ENCODE measurements at places on chromosomes 5 and 9.

- no peak for DNase-seq
Measured at GRCh38 chr5:119274030-119274766, 81.6 kb upstream of the TNFAIP8 start.

GRCh38 chr5:149363358-149363757 lies 5.5 kb downstream of the PCYOX1L start:
- DNase-seq = no peak

DNA sequence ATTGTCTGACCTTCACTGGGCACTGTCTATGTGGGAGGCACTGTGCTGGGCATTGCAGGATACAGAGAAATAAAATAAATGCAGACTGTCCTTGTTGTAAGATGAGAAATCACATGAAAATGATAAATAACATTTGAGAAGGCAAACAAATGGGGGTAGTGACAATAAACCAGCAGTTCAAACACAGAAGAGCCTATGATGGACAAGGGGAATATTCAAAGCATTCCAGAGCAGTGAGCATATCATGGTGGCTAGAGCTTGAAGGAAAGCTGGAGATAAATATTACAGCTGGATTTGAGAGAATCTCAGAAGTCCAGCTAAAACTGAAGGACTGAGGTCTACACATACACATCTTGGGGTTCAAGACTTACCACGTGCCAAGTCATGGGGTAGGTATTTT lies 209.9 kb downstream of the ASTN2 start:
- no peak for DNase-seq

DNA sequence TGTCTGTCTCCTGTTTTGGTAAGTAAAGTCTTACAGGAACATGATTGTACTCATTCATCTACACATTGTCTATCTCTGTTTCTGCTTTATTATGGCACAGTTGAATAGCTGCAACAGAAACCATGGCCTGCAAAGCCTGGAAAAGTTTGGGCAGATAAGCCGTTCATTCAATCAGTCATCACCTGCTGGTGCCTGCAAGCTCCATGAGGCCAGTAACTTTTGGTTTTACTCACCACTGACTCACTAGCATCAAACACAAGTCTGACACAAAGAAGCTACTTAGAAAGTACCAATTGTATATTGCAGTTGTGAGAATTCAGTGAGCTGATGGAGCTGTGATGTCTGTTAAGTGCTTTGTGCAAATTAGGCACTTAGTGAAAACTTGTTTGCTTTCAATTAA lies 373.6 kb upstream of the SGCD start:
- no peak for DNase-seq

DNA sequence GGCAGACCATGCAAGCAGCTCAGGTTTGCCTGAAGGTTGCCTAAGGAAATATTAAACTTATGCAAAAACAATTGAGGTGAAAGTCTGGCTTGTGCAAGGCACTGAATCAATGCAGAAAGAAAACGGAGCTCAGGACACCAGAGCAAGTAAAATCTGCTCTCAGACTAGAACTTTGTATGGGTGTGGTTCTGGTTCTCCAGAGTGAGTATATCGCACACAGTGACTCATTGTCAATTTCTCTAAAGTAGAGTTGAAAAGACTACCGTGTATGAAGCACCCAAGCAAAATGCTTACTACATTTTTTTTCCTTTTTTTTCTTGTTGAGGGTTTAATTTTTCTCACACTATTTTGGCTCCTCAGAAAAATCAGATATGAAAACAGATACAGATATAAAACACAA lies 650.3 kb upstream of the CDH10 start:
- DNase-seq = no peak

DNA sequence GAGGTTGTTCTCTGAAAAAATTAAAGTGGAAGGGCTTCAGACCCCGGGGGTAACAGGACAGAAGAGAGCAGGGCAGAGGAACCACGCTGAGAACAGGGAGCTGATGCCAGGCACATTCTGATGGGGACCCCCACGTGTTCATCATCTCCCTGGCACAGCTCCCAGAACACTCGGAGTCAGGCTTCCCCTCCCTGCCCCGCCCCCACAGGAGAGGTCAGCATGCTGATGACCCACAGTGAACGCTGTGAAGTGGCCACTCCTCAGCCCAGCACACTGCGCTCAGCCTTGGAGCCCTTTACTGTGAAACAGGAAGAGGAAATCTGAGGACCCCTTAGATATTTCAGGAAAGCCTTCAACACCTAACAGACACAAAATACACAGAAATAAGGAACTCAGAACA lies 16.4 kb downstream of the RETREG1 start:
- DNase-seq = no peak

GRCh38 chr5:175354964-175355363 lies 89.0 kb downstream of the DRD1 start:
- no peak for DNase-seq

DNA sequence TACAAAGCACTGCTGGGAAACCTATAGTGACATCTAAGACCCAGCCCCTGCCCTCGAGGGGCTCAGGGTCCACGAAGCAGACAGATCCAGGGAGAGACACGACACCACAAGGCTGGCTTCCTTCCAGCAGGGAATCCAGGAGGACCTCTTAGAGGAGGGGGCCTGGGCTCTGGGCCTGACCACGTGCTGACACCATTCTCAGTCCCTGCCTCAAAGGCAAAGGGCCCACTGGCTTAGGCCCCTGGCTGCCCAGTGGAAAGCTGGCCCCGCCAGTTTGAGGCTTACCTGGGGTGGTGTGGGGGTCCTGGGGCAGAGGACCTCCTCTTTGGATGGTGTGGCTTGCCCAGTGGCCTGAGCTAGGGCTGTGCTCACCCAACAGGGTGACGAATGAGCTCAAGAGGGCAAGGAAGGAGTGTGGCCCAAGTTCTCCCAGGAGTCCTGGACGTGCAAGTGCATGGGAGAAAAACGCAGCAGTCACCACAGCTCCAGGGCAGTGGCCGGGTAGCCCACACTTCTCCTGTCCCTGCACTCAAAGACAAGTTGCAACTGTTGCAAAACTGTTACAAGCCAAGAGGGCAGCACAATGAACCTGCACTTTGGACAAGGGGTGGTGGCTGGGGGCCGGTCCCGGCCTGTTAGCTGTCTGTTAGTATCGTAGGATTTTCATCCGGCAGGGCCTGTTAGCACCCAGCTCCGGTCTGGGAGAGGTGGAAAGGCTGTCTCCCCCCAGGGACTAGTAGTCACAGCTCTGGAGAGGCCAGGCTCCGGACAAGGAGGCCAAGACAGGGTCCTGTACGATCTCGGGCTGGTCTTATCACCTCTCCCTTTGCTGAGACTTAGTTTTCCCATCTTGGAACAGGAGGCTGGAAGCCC lies 1.5 kb upstream of the SARDH start:
- DNase-seq = no peak

DNA sequence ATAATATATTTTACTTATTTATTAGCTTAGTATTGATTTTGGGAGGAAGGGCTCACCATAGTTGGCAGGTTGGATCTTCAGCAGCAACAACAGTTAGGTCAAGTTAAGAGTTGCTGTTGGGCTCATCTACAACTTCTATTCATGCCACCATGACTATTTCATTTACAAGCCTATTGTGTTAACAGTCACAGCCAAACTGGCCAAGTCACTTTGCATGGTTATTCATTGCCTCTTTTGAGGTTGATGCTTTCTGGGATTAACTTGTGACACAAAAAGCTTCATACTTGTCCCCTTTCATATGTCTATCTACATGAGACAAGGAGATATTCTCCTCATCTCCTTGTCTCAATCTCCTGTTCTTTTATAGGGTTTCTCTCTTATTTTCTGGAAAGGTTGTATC lies 98.3 kb downstream of the WDR70 start:
- no peak for DNase-seq

- no peak for DNase-seq
Measured at GRCh38 chr5:179839328-179840256, 18.9 kb downstream of the SQSTM1 start.

GRCh38 chr9:72131206-72131605 lies 18.0 kb upstream of the GDA start:
- DNase-seq = no peak
